Midbrain (tissue), 1 donor: ENCODE measurements at places on chromosomes 6 and 20.

DNA sequence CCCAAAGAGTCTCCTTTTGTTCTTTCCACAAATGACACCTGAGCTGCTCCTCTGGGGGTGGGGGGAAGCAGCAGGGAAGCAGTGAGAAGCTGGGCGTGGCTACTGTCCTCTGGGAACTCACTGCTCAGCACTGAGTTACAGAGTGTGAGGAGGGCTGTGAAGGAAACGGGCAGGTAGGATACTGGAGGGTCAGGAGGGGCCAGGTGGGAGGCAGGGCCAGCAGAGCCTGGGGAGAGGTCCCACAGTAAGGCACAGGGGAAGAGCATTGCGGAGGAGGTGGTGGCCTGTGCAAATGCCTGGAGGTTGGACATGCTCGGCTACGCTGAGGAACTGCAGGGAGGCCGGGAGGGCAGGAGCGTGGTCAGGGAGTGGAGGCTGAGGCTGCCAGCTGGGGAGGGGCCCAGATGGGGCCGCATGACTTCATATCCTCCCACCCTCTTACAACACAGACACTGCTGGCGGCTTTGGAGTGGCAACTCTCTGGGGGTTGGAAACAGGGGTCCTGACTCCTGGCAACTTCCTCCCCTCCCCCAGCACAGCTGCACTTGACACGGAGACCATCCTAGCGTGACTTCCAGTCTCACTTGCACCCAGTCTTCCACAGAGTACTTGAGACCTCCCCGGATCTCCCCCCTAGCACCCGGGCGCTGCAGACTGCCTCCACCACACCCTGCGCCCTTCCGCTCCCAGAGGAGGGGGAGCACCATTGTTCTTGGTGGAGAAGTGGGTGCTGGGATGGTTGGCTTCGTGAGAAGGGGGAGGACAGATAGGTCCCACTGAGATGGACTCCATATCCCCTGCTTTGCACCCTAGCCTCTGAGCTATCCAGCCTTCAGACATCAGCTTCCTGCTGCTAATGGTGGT is 34.2 kb downstream of the RBM38 start:
- no peak for DNase-seq

DNA sequence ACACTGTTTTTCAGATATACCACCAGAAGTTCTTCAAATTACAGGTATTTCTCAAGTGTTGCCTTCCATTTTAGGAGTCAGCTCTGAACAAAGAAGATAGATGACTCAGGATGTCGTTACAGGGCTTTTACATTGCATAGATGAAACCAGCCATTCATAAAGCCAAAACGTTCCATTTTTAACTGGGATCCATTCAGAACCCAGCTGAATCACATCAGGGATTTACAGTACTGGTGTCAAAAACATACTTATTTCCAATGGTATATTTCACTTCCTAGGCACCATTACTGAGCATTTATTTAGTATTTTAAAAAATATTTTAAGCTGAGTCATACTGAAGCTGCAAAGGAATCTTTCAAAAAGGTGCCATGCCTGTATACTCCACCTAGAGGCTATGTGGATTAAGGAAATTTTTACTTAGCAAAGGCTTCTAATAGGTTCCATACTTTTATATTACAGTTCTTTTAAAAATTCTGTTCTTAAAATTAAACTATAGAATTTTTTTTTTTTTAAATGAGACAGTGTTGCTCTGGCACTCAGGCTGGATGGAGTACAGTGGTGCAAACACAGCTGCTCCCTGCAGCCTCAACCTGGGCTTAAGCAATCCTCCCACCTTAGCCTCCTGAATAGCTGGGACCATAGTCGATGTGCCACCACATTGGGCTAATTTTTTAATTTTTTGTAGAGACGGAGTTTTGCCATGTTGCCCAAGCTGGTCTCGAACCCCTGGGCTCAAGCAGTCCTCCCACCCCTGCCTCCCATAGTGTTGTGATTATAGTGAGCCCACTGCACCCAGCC is 2.6 kb downstream of the ASF1A start:
- DNase-seq: no peak

DNA sequence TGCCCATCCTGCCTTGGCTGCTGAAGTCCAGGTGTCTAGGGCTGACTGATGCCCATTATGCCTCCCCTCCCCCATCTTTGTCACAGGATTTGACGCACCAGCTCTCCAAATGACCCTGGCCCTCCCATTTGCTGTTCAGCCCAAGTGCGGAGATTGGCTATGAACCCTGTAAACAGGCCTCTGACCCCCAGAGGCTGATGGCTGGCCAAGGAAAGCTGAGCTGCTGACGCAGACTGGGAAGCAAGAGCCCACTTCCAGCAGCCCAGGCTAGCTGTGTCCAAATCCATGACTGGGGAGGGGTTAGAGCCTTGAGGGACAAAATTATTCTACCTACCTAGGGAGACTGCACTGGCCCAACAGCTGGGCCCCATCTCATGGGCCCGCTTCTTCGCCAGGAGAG is 797 bp upstream of the GNRH2 start:
- no peak for DNase-seq

DNA sequence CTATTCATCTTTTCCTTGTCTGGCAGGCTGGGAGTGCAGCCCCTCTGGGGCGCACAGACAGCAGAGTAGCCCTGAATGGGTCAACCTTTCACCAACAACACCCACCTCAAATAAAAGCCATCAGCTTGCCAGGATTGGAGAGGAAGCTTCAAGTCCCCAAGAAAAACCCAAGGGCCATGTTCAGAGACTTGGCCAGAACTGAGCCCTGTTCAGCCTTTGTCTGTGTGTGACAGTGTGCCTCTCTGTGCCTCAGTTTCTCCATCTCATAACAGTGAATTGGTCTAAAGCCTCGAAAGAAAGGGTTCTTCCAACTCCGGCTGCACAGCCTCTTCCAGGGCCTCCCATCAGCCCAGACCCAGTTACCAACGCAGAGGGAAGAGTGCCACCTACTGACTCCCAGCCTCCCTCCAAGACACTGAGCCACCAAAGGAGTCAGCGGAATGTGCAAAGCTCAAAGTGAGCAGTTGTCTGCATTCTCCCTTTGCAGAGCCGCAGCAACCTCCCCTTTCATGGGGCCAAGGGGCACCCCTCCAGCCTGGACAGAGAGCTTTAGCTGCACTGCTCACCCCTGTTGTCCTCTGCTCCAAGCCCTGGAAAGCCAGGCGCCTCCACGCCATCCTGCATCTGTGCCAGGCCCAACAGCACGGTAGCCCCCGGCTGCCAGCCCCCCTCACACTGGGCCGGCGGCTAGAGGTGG is 82.7 kb upstream of the TOP1 start:
- peak; percentile 71 for DNase-seq

DNA sequence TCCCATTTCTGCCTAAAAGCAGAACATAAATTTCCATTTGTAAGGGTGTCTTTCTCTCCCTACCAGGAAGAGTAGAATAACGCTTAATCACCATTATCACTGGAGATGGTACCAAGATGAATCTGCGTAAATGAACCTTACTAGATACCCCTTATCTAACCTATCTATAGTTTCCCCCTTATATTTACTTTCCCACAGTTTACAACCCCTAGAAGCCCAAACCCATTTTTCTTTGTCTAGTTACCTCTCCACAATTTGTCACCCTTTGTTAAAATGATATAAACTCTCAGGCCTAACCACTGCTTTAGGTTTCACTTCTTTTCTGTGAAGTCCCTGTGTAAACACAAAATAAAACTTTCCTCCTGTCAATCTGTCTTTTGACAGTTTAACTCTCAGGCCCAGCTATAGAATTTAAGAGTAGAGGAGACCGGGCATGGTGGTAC is 45.5 kb downstream of the PCNA start:
- no peak for DNase-seq

DNA sequence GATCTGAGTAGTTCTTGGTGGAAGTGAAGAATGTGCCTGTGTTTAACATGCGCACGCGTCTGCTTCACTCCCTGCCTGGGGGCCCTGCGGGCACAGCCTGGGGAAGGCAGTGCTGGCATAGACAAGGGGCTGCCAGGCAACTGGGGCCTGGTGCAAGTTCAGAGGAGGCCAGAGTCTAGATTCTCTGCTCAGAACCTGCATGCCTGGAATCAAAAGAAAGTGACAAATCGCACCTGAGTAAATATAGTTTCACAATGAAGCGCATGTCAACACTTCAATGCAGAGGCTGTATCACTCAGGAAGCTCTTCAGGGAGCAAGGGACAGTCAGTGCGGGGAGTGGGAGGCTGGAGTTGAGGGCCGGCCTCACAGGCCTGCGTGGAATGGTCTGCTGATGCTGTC is 24.2 kb upstream of the PPP1R14C start:
- DNase-seq: no peak

DNA sequence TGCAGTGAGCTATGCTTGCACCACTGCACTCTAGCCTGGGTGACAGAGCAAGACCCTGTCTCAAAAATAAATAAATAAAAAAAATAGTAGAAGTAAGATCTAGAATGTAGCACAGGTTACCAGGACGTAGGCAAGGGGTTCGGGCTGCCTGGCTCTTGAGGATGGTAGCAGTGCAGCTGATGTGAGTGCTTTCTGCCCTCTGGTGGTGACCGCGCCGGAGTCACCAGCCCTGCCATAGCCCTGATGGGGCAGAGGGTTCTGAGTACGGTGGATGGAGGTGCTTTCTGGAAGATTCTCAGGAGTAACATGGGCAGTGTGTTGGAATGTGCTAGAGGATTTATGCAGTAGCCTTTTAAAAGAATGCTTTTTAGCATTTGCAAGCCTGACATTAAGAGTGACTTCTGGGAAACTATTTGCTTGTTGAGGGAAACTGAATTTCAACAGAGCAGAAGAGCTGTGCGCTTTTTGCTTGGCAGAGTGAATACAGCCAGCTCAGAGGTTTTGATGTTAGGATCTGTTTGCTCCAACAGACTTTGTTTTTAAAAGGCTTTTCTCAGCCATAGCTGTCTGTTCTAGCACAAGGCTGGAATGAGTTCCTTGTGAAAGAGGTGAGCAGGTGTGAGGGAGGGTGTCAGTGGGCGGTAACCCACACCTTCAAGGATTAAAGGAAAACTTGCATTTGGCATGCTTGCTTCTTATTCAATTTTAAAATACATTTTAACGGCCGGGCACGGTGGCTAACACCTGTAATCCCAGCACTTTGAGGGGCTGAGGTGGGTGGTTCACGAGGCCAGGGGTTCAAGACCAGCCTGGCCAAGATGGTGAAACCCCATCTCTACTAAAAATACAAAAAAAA is 65.9 kb downstream of the PTPN1 start:
- peak; percentile 37 for DNase-seq

- no peak for DNase-seq
Measured at GRCh38 chr20:36969478-36970186, 18.1 kb upstream of the SAMHD1 start.
